ENCODE measurements at places on chromosomes 5 and 9. TPM values are rescaled to one million over a fixed set of nuclear protein-coding genes. Genes with fewer than 3 reads are reported as not detected.

The SPACA9 gene
- total RNA-seq: 7.8 TPM

The IL5 gene
- total RNA-seq: not detected

The CCL28 gene
- 6.4 TPM for total RNA-seq

The MSX2 gene
- 1.4 TPM for total RNA-seq

The ADCY2 gene
- 0.34 TPM for total RNA-seq

The ANKRD33B gene
- 6.3 TPM for total RNA-seq

The TEX53 gene
- not detected for total RNA-seq

The GPRIN1 gene
- 2.6 TPM for total RNA-seq

The C9orf153 gene
- 0.41 TPM for total RNA-seq

DNA sequence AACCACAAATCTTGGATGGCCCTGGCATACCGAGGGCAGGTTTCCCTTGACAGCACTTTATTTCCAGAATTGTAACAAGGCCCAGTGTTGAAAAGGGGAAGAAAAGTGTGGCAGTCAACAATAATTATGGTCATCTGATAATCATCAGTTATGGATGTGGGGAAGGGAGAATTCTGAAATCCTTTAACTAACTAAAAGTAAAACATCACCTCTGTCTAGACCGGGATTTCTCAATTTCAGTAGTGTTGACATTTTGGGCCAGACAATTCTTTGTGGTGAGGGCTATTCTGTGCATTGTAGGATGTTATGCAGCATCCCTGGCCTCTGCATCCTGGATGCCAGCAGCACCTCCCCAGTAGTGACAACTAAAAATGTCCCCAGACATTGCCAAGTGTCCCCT, 140.4 kb downstream of the PSAT1 start:
- DNase-seq: no peak

DNA sequence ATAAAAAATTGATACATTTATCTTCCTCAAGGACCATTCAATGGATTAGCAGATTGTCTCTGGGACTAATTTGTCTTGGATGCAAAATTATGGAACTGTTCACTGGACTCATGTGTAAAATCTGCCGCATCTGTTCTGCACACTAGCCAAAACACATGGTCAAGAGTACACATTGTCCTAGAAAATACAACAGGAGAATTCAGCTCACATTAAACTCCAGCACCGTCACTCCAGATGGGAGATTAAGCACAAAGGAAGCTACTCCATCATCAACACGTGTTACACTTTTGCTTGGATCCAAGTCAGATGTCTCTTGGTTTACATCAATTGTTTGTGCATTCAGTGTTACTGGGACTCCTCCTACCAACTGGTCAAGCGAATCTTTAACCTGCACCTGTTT, 28.8 kb downstream of the C5 start:
- DNase-seq: no peak

- no peak for DNase-seq
Measured at GRCh38 chr5:67350618-67351201, 154.1 kb upstream of the CD180 start.

DNA sequence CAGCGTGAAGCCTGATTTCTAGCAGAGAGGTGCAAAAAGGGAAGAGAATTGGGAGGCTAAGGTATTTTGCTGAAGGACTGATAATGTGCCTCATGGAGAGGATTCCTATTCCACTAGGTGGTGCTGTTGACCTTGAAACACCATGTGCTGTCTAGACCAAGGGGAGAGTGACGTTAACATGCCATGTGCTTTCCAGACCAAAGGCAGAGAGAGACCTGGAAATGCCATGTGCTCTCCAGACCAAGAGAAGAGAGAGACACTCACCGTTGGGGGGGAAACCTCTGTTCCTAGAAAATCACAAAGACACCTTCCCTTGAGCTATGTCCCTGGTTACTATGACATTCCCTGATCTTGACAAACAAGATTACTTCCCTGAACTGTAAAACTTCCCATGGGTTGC, 286.0 kb upstream of the TUSC1 start:
- no peak for DNase-seq

DNA sequence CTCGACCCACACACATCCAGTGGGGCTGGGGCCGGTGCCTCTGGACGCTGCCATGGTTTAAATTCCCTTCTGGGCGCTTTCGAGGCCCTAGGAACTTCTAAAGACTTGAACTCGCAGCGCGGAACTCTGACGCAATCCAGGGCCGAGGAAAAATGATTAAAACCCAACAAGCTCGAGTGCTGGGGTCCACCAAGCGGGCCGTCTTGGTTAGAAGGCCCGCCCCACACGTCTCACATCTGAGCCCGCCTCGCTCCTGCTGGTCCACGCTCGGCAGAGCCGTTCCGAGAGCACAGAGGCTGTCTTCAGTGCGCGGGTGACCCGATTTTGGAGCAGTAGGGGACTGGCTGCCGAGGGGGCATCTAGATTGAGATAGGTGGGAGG, 1.5 kb downstream of the CRHBP start:
- DNase-seq: no peak

DNA sequence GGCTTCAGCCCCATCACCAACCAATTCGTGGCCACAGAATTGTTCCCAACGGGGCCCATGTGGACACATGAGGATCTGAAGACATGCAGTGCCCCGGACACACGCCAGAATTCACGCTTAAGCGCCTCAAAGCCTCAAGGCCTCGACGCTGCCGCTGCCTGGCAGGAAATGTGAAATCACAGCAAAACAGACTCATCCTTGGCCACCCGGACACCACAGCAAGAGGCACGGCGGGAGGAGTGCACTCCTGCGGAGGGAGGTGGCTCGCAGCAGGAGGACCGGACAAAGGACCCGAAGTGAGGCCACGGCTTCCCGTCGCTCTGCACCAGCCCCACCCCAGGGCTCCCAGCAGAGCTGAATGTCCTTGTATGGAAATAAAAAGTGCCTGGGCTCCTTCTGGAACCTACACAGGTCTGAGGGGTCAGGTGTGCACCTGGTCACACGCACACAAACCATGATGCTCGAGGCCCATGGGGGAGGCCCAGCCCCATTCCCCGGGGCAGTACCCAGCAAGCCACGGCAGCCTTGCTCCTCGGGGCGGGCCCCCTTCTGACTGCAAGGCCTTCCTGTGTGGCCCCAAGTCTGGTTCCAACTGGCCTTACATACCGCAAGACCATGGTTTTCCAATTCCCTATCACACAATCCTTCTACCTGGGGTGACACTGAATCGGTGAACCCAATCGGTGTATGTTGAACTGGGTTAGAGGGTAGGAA, 10.0 kb downstream of the SEC16A start:
- no peak for DNase-seq

GRCh38 chr5:9421884-9422283, 124.0 kb downstream of the SEMA5A start:
- DNase-seq: no peak

DNA sequence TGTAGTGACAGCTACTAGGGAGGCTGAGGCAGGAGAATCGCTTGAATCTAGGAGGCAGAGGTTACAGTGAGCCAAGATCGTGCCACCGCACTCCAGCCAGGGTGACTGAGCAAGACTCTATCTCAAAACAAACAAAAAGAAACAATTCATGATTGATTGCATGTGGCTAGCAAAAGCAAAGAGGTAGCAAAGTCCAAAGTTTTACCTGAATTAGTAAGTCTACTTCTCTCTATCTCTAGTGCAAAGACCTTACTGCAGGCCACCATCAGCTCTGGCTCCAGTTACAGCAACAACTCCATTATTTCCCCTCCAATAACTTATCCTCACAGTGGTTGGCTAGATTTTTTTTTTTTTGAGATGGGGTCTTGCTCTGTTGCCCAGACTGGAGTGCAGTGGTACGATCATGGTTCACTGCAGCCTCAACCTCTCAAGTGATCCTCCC, 6.2 kb upstream of the SAR1B start:
- no peak for DNase-seq

DNA sequence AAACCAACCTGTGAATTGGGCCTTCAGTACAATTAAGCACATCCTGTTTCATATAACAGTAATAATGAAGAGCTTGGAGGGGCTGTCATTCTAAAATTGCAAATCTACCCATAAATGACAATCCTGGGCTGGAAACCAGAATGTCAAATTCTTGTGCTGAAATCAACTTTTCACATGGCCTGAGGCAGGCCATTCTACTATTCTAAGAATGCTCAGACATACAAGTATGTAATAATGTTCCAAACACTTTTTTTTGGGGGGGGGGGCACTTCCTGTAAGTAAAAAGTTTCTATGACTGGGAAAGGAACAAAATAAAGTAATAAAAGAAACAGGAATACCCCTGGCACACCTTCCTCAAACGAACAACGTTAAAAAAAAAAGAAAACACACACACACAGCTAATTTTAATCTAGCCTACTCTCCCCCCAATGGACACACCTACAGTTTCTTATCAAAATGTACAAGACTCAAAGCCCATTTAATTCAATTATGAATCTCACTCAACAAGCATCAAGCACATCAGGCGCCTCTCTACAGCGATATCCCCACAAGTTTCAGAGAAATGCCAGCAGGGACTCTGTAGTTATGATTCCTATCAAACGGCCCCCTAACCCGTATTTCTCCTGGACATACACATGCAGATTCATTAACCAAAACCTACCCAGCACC, 1.4 kb downstream of the ETF1 start:
- no peak for DNase-seq

- peak; percentile 67 for DNase-seq
Measured at GRCh38 chr9:27549196-27549755, 19.7 kb upstream of the MOB3B start.

- no peak for DNase-seq
Measured at GRCh38 chr9:80501635-80502034, 929.9 kb downstream of the TLE4 start.

DNA sequence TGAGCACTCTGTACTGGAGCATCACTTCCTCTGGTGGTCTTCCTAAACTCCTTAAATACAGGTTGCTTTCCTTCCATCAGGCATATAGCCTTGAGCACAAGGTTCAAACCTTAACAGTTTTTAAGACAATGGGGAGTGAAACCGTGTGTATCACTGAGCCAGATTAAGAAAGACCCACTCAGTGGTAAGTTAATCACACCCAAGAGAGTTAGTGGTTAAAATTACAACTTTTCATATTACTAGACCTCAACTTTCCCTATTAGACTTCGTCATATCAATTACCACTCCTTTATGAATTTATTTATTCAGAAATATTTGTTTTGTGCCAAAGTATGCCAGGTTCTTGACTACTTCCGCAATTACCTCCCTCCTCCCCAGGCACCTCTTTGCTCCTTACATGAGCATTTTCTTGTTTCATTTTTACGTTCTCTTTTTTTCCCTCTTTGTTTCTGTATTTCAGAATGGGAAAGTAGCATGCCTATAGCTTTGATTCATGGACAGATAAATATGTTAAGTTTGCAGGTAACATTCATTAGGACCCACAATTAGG, 351.0 kb downstream of the KIAA0825 start:
- no peak for DNase-seq

DNA sequence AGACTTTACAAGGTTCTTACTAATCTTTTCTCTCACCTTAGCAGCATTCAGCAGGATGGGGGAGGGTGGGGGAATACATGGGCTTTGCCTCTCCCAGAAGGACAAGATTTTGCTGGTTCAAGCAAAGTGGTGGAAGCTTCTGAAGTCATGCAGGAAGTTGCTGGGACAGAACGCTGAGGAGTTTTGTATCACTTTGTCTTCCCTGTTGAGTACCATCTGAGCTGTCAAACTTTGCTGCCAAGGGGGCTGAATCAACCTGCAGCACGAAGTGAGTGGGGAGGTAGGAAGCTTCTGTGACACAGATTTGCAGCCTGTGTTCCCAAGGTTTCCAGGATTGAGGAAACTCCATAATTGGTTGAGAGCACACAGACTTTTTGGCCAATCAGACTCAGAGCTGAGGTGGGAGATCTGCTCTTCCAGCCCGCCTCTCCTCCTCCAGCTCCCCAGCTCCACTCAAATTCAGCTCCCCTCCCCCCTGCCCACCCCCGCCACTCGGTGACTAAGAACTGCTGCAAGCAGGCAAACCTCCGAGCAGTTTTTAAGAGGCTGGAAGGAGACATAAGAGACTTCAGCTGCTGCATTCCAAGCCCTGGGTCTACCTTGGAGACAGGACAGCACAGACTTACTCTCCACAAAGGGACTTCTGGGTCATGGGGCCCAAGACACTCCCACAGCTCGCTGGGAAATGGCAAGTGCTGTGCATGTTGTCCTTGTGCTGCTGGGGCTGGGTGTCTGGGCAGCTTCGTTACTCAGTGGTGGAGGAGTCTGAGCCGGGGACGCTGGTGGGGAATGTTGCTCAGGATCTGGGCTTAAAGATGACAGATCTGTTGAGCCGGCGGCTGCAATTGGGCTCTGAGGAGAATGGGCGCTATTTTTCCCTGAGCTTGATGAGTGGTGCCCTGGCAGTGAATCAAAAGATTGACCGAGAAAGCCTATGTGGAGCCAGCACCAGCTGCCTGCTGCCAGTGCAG, at the start of gene PCDHGC5:
TSS of gene PCDHGC5 (plus strand) at position 491 of the 971 bp plus-strand sequence. CDS start at position 651, 160 bp downstream.
- DNase-seq: no peak

DNA sequence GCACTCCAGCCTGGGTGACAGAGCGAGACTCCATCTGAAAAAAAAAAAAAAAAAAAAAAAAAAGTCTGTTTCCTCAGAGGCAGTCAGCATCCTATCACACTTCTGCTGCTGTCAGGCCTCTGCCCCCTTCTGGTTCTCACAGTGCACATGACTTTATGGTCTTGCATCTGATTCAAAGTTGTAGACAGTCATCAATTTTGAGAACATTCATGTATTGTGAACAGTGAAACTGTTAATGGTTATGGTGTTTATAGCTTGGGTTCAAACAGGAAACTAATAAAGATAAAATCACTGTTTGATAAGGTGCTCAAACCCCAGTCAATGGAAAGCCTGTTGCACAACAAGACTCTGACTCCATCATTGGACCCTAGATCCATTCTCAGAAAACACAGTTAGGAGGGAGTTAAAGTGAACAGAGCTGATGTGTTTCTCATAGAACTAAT, 61.4 kb downstream of the FOXD1 start:
- DNase-seq: no peak

DNA sequence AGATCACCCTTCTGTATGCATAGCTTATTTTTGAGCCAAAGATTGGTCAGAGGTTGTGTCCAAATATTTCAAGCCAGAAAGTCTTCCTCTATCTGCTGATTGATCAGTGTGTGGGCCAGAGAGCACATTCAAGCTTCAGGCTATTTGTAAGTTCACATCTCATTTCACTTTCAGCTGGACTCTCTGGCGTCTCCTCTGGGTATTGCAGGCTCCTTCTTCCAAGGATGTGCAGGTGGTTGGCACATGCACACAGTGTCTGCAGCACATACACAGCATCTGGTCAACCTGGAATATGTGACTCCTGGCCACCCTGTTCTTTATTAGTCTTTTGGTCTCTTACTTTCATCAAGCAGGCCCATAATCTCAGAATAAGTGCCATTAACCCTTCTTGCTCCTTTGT, 516.1 kb downstream of the ANXA1 start:
- DNase-seq: no peak

GRCh38 chr5:36066540-36067210, at the start of gene UGT3A2:
TSS of gene UGT3A2 (minus strand) at chr5:36066882. CDS start at chr5:36066789, 93 bp downstream.
- DNase-seq: no peak

GRCh38 chr9:15349892-15350761, 43.1 kb upstream of the TTC39B start:
- DNase-seq: no peak

DNA sequence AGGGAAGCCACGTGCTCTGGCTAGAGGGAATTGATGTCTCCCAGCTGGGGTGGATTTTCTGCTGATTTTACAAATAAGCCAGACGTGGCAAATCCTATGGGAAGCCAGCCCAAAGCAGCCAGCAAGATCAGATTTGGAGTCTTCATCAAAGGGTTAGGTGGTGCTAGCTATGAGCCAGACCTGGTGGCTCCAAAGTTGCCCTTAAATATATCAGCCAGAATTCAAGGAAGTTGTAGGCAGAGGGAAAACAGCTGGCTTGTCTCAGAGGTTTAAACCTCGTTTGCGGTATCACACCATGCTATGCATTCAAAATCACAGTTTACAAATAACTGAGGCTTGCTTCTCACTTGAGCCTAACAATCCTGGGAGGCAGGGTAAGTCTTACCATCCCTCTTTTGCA, 313.2 kb downstream of the MLLT3 start:
- peak; percentile 79 for DNase-seq
